ENCODE measurements at places on chromosomes 7 and 10.

- DNase-seq, result no peak
Observed at GRCh38 chr7:12137283-12137682, 73.8 kb upstream of the TMEM106B start.

- no peak for DNase-seq
Observed at GRCh38 chr7:30222515-30223215, 61.7 kb upstream of the ZNRF2 start.

DNA sequence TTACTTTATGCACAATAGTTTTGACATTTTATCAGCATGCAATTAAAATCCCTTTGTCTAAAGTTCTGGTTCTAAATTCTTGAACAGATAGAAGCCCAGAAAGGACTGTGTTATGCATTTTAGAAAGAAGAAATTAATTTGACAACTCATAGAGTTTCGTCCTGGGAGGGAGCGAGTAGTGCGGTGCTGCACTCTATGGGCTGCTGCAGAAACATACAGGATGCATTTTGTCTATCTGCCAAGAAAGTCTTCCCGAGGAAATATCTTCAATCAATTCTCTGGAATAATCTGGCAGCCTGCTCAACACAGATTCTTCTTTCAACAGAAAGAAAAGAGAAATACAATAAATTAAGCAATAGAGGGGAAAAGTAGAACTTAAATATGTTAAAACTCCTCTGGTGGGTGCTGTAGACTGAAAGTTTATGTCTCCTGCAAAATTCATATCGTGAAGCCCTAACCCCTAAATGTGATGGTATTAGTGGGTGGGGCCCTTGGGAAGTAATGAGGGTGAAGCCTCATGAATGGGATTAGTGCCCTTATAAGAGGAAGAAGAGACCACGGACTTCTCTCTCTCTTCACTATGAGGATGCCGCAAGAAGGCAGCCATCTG is 39.0 kb upstream of the IFRD1 start:
- DNase-seq, result no peak

DNA sequence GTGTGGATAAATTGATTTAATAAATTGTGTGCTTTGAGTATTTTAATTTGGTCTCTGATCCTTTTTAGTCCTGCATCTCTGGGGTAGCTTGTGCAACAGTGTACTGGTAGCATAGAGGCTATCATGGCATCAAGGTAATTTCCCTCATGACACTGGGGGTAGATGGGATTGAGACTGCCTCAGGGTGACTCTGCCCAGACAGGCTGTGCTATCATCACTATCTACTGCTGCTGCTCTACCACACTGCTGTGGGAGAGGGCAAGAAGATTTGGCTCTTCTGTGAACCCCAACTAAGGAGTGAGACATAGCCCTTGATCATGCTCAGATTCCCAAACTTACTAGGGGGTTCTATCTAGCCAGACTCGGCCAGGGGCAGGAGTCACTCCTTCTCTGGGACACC is 43.6 kb upstream of the JAZF1 start:
- DNase-seq, result no peak

GRCh38 chr10:128462844-128463243 is 336.6 kb upstream of the MKI67 start:
- no peak for DNase-seq

DNA sequence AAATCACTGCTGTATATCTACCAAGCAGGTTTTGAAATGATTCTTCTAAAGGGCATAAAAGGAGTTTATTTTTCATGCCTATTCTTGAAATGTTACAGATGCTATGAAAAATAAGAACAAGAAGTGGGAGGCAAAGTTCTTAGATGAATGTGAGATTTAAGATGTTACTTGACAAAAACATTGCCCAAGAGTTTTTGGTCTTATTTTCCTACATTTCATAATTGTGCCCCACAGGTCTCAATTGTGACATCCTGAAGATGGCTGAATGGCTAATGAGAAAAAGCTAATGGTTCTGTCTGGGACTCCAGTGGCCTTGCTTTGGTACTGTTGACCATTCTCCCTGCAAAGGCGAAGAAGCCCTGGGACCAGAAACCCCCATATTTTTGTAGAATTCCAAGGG is 43.0 kb upstream of the IFRD1 start:
- DNase-seq, result no peak

- DNase-seq, result no peak
Observed at GRCh38 chr10:121501796-121502195, 96.4 kb downstream of the FGFR2 start.

Measured in DMS79 (cell line).